ENCODE measurements at places on chromosomes 3 and 15.

GRCh38 chr15:31228980-31229826, 97.4 kb upstream of the KLF13 start:
- DNase-seq, result no peak

DNA sequence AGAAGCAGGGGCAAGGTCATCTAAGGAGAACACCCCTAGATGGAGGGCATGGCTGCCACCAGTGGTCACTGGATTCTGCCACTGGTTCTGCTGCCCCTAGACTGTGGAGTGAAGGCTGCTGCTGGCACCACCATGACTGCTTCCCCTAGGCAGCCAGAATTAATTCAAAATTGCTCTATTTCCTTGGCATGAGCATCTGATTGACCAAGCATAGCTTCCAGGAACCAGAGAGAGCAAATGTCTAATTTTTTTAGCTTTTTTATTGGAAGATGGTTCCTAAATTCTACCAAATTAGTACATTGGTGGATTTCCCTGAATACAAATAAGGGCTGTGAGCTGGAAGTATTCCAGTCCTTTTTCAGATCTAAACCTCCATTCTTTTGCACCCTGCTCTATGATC, 270.2 kb upstream of the GBE1 start:
- no peak for DNase-seq

DNA sequence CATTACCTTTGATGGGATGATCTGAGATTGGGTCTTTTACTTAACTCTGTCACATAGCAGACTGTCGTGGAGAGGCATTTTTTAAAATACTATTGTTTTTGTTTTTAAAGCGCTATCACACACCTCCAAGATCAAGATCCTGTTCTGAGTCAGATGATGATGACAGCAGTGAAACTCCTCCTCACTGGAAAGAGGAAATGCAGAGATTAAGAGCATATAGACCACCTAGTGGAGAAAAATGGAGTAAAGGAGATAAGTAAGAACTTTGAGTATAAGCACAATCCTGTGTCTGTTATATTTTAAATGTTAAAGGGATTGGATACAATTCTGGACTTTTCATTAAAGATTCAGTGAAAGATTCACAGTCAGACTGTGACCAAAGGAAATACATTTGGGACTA, 18.4 kb upstream of the ZBTB47 start:
- no peak for DNase-seq

GRCh38 chr3:128922804-128923459, 43.5 kb downstream of the ACAD9 start:
- peak; percentile 72 for DNase-seq

DNA sequence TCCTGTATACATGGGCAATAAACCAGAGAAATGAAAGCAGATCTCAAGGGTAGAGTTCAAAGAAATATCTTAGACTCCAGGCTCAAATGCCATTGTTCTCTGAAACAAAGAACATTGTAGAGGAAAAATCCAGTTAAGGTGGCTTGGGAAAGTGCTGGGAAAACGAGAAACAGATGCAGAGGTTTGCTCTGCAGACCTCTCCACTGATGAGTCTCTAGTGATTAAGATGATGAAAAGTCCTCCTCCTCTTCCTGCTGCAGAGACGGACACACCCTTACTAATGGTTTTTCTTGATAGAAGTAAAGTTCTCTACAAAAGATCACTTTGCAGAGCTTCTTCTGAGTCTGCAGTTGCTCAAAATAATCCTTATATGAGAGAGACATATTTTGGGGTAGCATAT, 264.7 kb downstream of the GABRG3 start:
- no peak for DNase-seq

DNA sequence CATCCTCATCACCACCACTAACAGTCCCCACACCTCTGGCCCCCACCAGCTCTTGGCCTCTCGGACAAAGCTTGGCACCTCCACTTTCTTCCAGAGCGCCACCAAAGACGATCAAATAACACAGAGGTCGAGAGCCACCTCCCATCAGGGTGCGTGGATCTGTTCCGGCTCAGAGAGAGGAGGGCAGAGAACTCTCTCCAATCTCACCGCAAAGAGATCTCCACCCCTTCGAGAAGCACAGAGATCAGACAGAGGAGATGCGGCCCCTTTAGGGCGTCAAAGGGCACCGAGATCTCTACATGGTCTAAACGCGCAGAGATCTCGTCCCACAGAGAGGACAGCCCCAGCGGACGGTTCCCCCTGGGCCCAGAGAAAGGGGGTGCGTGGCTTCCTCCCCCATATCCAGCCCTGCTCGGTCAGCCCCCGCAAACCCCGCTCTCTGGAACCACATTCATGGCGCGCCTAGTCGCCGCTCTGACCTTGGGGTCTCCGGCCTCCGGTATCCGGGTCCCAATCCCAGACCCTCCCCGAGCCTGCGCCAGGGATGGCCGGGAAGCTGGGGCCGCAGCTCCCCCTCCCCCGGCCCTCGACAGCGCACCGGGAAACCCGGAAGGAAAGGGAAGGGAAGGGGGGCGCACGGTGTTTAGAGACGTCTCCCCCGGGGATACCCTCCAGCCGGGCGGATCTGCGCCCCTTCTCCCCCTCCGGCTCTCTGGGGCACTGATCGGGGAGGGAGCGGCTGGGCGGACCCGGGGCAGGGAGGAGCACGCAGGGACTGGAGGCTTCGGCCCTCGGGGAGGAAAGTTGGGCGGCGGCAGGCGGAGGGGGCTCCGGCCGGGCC, 608 bp downstream of the SCN5A start:
- no peak for DNase-seq

- DNase-seq, result peak; percentile 41
Measured at GRCh38 chr15:88878720-88879184, 16.6 kb downstream of the HAPLN3 start.

DNA sequence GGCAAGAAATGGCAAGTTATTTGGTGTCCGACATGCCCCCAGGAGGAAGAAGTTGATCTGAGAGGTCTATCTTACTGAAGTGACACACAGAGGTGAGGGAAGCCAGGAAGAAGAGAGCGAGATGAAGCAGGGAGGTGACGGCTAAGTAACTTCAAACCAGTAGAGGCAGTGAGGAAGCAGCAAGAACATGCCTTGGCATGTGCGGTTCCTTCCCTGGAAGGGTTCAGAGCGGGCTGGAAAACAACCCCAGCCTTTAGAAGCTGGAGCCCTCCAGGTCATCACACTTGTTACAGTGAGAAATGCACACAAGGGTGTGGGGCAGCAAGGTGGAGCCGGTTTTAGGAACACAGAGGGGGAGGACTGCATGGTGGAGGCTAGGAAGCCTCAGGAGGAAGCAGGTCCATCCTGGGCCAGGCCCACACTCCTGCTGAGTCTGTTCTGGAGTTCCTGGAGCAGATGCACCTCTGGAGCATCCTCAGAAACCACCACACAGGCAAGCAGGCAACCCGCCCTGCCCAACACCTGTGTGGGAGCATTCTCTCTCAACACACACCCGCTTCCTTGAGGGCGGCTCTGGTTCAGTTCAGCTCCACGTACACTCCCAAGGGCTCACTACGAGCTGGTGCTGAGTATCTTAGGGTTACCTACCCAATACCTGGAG, 47.1 kb downstream of the POC1A start:
- no peak for DNase-seq

DNA sequence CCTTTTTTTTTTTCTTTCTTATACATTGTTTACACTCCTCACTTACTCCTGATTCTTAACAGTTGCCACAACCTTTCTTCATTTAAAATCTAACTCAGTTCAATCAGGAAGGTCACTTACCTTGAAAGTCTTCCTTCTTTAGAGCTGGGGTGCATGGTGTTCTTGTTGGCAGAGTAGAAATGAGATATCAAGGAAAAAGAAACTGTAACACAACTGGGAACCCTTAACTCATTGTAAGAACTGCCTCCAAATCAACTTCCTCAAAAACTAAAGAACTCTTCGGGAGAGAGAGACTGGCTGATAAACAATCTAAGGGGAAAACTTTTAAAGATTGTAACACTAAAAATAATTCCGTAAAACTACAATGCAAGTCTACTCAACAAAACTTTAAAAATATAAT, 1.4 kb upstream of the APPL1 start:
- no peak for DNase-seq

- no peak for DNase-seq
Measured at GRCh38 chr15:33119273-33119672, 75.2 kb downstream of the FMN1 start.

GRCh38 chr3:46272028-46272451, 29.8 kb downstream of the CCR3 start:
- no peak for DNase-seq

DNA sequence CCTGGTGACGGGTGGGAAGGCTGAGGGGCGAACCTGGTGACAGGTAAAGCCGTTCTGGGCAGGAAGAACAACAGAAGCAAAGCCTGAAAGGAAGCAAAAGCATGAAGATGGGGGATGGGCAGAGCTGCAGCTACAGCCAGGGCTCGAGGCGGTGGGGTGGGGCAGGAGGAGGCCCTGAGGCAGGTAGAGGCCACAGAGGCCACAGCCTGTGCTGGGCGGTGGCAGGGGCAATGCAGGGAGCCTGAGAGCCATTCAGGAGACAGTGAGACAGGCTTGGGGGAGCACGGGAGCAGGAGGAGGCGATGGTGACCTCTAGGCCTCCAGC, 8.2 kb downstream of the PCSK6 start:
- DNase-seq, result no peak

DNA sequence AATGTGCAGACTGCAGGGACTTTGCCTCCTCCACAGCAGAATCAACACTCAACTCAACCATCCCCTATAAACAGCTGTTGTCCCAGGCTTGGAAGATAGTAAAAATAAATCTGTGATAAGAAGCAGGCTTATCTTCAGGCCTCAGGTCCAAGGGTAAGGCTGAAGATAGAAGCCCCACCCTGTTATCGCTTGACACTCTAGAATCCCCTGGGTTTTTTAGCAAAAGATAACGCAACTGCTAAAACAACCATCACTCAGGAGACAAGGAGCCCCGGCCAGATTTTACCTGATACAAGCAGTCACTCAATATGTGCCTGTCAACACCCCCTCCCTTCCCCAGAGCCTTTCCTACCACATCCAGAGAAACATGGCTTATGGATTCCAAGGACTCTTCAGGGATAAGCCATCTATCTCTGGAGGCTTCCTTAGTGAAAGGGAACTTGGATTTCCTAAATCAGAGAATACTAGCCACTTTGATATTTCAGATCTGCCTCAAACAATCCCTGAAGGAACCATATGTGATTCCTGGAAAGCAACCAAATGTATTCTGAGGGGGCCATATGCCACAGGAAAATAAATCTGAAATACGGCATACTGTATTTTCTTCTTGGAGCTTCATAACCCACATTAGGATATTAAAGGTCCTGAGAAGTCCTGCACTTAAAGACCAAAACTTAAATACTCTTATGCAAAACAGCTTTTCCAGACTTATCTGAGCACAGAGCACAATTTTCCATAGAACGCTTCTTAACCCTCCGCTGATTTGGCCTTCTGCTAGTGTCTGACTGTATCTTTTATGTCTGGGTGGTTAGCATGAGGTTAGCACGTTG, 60.4 kb downstream of the LYZL4 start:
- no peak for DNase-seq

DNA sequence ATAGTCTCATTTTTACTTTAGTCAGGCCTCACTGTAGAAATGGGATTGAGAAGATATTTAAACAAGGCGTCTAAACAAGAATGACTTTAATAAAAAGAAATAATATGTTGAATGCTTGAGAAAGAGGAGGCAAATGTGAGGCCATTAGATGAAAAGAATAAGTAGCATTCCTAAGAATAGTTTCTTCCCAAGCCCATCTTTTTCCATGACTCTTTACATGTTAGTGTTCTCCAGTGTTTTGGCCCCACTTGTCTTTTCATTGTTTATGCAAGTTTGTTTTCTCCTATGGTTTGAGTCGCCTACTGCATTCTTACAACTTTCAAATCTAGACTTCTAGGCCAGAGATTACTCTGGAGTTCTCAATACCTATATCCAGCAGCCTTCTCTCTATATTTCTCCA, 39.0 kb downstream of the TSC22D2 start:
- no peak for DNase-seq

GRCh38 chr3:73637042-73637441, 12.3 kb upstream of the PDZRN3 start:
- DNase-seq, result no peak

DNA sequence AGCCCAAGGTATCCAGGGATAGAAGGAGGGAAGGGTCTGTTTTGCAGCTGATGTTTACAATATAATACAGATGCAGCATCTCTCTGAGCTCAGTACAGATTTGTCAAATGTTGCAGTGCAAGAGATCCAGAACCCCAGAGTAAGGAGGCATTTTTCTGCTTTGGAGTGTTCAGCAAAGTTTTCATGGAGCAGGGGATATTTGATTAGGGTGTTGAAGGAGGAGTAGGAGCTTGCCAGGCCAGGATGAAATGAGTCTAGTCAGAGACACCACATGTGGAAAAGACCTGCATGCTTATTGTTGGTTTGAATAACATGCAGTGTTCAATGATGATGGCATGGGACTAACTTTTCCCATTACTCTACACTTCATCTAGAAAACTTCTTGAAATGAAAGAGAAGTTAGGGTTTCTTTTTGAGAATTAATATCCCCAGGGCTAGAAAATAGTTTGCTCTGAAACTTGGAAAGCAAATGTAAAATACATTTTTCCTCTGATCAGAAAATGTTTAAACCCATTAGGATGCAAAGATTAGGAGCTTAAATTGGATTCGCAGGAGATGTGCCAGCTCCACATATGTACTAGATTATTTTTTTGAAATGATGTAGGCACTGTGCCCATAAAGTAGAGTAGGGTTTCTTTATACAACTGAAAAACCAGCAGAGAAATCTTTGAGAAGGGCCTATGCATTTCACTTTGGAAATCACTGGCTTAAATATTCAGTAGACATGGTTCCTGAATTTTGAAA, 243.8 kb downstream of the CACNA2D3 start:
- no peak for DNase-seq

DNA sequence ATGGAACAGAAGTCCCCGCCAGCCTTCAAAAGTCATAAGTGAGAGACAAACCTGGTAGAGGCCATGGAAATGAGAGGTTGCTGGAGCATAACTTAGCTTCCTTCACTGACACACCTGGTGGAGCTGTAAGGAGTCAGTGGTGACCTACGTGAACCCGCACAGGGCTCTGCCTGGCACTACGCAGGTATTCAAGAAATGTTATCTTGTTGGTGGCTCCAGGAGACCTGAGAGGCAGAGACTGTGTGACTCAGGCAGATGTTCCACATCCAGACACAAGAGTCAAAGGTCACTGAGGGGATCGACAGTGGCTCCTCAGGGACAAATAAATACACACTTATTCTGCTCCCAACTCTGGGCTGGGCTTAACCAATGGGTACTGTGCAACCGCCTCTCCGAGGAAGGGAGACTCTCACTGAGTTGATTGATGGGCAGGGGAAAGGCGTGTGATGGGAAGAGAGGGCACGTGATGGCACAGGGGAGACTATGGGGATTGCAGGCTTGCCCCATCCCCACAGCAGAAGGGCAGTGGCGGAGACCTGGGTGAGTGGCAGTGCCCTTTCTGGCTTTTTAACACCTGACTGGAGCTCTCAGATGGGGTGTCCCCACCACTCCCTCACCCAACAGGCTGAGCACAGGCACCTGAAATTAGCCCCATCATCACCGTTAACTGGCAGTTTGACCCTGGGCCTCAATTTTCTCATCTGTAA, 111.7 kb upstream of the SMAD3 start:
- DNase-seq, result no peak
